ENCODE measurements at places on chromosomes 11 and 22.
A peak's percentile ranks its signal among the peaks of the same experiment; 100 is the strongest.

- DNase-seq = no peak
Observed at GRCh38 chr22:44330744-44331660, 18.3 kb upstream of the SHISAL1 start.

DNA sequence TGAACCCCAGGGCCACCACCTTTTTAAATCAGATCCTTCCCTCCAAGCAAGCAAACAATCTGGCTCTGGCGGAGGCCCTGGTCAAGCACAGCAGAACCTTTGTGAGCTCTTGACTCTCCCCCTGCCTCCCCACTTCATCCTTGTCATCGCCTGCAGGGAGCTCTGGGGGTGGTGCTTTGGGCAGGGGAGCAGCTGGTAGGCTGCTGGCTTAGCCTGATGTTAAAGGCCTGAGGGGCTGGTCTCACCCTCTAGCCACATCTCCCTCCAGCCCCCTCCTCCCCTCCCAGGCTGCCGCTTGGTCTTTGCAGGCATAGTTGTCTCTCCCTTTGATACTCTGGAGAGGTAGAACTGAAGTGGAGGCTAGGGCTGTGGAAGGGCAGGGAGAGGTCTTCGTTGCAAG, 50.9 kb downstream of the THAP12 start:
- no peak for DNase-seq

- no peak for DNase-seq
Observed at GRCh38 chr11:78332174-78332866, 85.3 kb downstream of the GAB2 start.

- no peak for DNase-seq
Observed at GRCh38 chr11:32302826-32303225, 132.5 kb downstream of the WT1 start.

DNA sequence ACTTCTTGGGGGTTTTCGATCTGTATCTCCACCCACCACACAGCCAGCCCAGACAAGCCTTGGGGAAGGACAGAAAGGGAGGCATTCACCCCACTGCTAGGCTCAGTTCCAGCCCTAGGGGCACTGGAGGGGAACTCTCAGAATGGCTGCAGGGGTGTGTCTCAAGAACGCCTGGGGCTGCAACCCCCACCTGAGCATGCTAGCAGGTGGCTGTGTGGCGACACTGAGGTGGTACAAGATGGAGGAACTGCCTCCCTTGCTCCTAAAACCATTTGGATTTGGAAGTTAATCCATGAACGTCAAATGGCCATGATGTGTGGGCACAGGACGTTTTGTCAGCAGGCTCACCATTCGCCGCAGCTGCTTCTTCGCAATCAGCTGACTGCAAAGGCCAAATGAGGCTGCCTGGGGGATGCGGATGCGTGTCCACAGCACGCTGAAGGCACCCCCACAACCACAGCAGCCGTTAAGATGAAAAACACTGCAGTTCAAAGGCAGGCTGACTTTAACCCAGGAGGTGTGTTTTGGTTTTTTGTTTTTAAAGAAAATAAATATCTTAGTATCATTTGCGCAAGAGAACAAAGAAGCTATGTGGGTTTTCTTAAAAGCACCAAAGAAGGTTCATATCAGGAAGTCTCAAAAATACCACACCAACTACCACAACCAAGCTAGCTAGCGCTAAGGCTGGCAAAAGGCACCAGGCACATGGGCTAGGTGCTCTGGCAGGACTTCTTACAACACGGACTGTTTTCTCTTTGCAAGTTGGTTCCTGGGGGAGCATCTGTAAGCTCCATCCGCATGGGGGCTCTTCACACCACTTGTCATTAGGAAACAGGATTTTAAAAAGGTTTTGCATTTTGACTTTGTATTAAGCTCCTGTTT, 22.2 kb upstream of the NAP1L4 start:
- DNase-seq = peak; percentile 67

DNA sequence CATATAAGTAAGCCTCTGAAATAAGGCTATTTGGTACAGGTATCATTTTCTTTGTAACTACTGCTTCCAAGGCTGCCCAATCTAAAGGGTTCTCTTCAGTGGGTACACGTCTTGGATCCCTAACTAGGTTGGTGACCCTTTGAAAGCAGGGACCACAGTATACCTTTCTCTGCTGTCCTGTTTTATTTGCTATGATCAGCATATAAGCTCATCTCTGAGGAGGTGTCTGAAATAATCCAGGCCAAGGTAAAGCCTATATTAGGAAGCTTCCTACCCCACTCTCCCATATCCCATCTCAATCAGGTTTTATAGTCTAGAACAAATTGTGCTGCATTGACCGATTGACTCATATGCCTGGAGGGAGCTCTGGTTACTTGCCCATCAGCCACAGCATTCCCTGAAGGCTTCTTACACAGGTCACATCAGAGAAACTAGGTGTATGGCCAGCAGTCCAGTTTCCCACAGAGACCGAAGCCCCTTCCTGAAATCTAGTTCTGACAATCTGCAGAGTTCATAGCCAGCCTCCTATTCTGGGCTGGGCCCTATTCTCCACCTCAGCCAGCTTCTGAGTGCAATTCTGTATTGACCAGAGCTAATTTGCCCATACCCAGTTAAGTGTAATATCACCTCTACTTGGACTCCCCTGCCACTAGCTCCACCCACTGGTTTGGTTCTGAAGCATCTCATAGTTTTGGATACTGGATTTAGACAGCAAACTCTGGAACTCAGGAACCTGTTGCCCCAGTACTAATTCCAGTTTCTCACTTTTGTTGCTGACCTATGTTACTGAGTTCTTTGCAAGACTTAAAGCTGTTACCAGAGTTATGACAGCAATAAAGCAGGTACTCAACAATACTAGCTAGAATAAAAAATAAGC, 62.1 kb upstream of the ARHGAP20 start:
- DNase-seq = no peak
